ENCODE measurements at places on chromosomes 16 and 17.
A peak's percentile ranks its signal among the peaks of the same experiment; 100 is the strongest.

DNA sequence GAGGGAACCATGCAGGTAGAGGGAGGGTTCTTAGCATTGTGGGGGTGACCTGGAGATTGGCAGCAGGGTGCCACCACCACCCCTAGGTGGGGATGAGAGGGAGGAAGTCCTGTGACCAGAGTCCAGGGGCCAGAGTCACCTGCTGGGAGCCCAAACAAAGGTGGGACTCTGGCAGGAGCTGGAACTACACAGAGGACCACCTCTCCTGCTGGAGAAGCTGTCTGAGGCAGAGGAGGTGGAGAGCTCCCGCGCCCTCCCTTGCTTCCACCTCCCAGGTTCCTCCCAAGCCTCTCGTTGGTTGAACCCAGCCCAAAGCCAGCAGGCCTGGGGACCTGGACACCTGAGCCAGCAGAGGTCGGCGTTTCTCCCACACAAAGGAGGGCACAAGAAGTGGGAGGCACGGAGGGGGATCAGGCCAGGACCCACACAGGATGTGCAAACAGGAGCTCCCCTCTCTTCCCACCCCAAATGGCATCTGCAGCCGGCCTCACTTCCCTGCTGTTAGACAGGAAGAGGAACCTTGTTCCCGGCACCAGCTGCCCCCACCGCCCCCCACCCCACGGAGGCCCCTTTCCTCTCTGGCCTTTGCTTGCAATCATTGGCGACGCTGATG, 154.6 kb downstream of the SEC14L1 start:
- DNase-seq, result no peak

GRCh38 chr16:74667255-74667700, 601 bp upstream of the RFWD3 start:
- peak; percentile 41 for DNase-seq

- DNase-seq, result no peak
Measured at GRCh38 chr17:38663964-38664644, 10.7 kb downstream of the EPOP start.

DNA sequence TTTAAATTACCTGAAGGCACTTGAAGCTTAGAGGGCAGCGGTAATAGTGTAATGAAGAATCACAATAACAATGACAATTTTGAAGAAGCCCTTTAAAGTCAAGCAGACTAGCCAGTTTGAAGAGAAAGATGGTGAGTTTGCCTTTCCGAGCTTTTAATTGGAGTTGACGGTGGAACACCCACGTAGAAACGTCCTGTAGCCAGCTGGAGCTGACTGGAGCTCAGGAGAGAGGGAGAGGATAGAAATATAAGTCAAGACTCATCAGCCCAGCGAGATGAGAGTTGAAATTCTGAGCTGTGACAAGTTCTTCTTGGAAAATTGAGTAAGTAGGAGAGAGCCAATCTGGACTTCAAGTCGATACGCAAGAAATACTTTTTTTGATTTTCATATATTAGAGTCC, 91.7 kb upstream of the CACNG3 start:
- no peak for DNase-seq

- DNase-seq, result no peak
Measured at GRCh38 chr17:76972046-76972641, 103.9 kb downstream of the MGAT5B start.

- DNase-seq, result no peak
Measured at GRCh38 chr17:61404913-61405685, 5.5 kb downstream of the TBX2 start.

DNA sequence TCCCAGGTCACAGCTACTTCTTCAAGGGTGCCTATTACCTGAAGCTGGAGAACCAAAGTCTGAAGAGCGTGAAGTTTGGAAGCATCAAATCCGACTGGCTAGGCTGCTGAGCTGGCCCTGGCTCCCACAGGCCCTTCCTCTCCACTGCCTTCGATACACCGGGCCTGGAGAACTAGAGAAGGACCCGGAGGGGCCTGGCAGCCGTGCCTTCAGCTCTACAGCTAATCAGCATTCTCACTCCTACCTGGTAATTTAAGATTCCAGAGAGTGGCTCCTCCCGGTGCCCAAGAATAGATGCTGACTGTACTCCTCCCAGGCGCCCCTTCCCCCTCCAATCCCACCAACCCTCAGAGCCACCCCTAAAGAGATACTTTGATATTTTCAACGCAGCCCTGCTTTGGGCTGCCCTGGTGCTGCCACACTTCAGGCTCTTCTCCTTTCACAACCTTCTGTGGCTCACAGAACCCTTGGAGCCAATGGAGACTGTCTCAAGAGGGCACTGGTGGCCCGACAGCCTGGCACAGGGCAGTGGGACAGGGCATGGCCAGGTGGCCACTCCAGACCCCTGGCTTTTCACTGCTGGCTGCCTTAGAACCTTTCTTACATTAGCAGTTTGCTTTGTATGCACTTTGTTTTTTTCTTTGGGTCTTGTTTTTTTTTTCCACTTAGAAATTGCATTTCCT, 3.4 kb upstream of the LPCAT2 start:
- no peak for DNase-seq

- no peak for DNase-seq
Measured at GRCh38 chr17:3005696-3006095, 57.7 kb downstream of the OR1D5 start.

DNA sequence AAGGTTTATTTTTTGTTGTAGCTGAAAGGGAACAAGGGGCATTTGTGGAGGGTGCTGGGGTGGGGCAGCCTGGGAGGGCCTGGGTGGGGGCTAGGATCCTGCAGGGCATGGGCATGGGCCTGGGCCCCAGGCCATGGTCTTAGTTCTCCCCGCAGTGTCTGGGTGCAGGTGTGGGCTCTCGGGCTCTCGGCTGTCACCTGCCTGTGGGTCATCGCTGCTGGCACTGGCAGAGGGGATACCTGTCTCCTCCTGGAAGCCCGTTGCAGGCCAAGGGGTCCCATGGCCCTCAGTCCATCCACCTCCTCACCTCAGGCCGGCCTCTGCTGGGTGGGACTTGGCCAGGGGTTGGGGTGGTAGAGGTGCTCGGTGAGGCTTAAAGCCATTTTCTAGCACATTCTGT, 30.3 kb downstream of the TSC2 start:
- no peak for DNase-seq

DNA sequence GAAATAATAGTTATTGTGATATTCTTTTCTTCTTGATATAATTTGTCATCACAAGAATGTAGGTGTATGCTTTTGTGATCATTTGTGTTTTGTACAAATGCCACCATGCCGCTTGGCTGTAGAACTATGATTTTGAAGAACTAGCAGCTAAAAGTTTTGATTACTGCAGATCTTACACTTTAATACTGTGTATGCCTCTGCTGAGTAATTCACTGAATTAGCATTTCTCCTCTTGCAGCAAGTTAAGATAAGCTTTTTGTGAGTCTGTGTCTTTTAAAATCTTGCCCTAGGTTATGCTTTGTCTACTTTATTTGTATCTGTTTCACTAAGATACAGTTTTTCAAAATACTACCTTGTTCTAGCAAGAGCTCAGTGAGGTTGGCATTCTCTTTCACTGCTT, 326.5 kb upstream of the TBX2 start:
- DNase-seq, result no peak

DNA sequence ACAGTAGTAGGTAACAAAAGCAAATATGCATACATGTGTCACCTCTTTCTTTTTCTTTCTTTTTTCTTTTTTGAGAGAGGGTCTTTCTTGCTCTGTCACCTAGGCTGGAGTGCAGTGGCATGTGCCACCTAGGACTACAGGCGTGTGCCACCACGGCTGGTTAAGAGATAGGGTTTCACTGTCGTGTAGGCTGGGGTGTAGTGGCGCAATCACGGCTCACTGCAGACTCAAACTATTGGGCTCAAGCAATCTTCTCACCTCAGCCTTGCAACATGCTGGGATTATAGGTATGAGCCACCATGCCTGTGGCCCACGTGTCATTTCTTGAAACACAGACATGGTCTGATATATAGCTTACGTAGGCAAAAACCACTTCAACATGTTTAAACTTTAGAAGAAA, 397.7 kb upstream of the PMFBP1 start:
- no peak for DNase-seq

DNA sequence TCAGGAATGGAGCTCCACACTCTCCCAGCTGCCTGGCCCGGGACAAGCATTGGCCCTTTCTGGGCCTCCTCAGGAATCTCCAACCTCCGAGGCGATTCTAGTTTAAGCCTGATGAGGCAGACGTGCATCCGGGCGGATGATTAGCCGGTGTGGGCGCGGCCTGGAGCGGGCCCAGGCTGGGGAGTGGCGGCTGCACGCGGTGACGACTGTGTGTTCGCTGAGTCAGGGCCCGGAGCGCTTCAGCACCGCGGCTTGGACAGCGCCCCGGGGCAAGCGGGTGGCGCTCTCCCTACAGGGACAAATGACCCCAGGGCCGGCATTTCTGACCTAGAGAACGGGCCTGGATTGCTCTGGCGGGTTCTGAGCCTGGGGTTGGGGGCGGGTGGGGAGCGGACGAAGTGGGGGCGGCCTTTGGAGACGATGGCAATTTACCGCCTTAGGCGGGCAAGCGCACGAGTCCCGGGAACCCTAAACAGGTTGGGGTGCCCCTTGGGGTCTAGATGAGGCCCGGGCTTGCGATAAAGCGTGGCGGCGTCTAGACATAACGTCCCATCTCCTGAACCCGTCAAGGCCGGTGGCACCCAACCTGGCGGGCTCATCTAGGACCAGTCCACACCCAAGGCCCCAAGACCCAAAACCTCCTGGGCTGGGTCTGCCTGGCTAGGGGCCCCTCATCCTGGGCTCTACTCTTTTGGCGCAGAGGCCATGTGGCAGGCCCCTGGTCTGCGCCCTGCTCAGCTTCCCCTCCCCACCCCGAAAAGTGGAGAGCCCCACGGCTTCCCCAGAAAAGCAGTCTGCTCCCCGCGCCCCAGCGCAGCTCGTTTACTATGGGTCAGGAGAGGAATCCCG, 22.3 kb upstream of the ZNHIT3 start:
- peak; percentile 20 for DNase-seq

GRCh38 chr16:86452451-86452850, 57.9 kb upstream of the FOXF1 start:
- no peak for DNase-seq

DNA sequence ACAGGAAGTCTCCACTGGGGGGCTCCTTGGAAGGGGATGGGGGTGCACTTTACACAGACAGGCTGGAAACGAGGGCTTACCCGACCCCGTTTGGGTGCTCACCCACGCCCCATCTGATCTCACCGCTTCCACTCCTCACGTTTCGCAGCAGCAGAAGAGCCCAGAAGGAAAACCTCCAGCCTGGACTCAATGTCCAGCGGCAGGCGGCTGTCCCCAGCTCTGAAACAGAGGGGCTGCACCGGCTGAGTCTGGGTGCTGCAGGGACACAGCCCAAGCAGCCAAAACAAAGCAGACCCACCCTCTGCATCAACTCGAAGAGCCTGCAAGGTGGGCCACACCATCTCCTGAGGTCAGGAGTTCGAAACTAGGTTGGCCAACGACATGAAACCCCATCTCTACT, 3.9 kb downstream of the MEAK7 start:
- DNase-seq, result no peak

DNA sequence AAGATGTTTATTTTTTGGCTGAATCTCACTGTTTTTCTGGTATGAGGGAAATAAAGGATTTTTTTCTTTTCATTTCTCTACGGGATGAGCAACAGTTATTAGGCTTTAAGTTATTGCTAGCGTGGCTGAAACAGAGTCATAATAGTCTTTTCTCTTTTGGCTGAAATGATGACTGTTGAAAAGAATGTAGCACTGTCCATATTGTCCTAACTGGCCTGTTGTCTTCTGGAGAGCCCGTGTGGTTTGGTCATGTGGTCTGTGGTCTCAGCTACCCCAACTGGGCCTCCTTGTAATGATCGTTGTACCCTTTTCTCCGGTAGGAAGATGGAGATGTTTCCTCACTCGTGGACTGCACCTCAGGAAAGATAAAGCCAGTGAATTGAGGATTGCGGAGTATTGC, 36.6 kb downstream of the EPN2 start:
- peak; percentile 7 for DNase-seq

DNA sequence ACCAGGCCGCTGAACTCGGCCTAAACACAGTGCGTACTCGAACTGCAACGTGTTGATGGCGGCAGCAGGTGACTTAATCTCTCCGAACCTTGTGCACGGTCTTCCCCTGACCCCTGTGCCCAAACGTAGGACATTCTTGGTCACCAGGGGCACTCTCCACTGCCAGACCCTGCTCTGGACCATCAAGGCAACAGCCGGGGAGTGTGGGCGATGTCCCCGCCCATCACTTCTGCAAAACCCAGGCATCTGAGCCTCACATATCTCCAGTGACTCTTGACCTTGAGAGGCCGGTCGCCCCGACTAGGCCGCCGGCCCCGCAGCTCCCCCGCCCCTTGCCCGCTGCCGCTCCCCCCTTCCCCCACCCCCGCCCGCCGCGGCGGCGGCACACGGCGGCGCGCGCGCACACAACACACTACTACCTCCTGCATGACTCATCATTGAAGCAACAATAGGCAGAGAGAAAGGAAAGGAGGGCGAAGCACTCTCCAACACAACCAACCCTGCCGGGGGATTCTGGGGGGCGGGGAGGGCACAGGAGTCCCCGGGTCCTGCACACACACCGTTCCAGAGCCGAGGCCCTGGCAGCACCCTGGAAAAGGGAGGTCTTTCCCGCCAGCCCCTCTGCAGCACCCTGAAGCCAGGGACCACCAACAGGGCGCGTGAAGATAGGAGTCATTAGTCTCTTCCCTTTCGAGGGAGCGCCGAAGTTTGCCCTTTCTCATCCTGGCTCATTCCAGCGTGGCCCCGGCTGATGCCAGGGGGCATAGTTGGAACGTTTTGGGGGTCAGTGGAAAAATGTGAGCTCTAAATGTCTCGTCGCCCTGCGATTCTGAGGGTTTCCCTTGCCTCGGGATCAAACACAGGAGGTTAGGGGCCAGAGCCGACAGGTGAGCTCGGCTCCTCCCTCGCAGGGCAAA, 1.9 kb downstream of the MNT start:
- no peak for DNase-seq

GRCh38 chr17:3447625-3448024, 14.0 kb upstream of the OR1E2 start:
- no peak for DNase-seq

GRCh38 chr16:55922662-55923061, 47.5 kb upstream of the CES5A start:
- no peak for DNase-seq

- no peak for DNase-seq
Measured at GRCh38 chr17:38730526-38731379, 612 bp downstream of the CISD3 start.

GRCh38 chr17:81701288-81702071, 1.7 kb upstream of the MRPL12 start:
- DNase-seq, result no peak

DNA sequence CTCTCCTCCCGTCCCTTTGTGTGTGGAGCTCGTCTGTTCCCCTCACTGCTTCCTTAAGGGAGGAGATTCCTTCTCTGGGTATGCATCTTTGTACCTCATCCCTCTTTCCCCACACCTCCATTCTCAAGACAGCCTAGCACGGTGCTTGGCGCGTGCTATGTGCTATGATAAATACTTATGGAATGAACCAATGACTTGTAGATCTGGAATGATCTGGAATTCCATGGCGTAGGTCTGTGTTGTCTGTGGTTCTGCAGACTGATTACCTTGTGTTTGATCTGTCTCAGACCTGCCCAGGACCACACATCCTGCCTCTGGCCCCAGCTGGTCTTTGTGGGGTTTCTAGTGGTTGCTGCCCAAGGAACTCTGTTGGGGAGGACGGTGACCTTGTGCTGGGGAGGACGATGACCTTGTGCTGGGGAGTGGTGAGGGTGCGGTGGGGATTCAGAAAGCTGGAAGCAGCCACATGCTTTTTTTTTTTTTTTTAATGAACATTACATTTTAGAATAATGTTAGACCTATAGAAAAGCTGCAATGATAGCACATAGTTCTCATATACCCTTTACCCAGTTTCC, 33.5 kb upstream of the ETV4 start:
- no peak for DNase-seq

- DNase-seq, result no peak
Measured at GRCh38 chr17:47810200-47810821, 11.3 kb downstream of the OSBPL7 start.

Measured in CMK (cell line).